Breast epithelium (tissue), 4 donors: ENCODE measurements at places on chromosomes 4 and X. TPM values are rescaled to one million over a fixed set of nuclear protein-coding genes. Genes with fewer than 3 reads are reported as not detected.

DNA sequence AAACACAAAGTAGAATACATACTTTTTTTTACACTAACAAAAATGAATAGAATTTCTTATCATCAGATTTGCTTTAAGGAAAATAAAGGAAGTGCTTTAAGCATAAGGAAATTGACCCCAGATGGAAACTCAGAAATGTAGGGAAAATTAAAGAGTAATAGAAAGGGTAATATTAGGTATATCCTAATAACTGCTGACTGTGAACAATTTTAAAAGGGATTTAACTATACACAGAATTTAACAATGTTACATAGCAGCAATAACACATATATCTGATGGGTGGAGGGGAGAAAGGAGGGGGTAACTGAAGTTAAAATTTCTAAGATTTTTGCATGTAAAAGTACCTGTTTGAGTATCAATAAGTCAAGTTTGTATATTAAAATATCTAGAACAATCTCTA is 8.6 kb downstream of the CDKL2 start:
- no peak for DNase-seq
- no peak overlapping the region for H3K27ac ChIP-seq
- no peaks in the 10 kb centered on the region for H3K27me3 ChIP-seq

GRCh38 chrX:48752498-48752897 is 9.0 kb upstream of the GLOD5 start:
- H3K4me3 ChIP-seq = no peak overlapping the region
- H3K27ac ChIP-seq = no peak overlapping the region
- H3K36me3 ChIP-seq = no peaks in the 10 kb centered on the region
- no peaks in the 10 kb centered on the region for H3K27me3 ChIP-seq
- no peaks in the 10 kb centered on the region for H3K4me1 ChIP-seq

TLR6 gene
- total RNA-seq = 7.6 TPM

DNA sequence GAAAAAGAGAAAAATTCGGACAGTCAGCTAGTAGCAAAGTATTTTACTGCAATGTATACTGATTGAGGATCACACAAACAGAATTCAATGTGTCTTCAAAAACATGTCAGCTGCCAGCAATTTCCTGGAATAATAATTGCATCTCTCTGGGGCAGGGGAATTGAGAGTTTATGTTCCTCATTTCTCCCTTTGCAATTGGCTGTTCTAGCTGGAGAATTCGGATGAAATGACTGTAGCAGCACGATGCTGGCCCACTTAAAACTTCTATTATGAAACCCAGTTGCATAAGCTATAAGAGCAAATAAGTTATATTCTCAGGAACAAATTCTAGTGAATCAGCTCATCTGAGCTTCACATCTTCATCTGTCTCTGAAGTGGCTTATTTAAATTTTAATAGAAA is 99.9 kb upstream of the CPEB2 start:
- no peaks in the 10 kb centered on the region for H3K36me3 ChIP-seq
- H3K4me3 ChIP-seq = no peak overlapping the region
- no peaks in the 10 kb centered on the region for H3K4me1 ChIP-seq
